Sigmoid colon (tissue), 7 donors: ENCODE measurements at places on chromosomes 2 and 18. TPM values are rescaled to one million over a fixed set of nuclear protein-coding genes. Genes with fewer than 3 reads are reported as not detected.

DNA sequence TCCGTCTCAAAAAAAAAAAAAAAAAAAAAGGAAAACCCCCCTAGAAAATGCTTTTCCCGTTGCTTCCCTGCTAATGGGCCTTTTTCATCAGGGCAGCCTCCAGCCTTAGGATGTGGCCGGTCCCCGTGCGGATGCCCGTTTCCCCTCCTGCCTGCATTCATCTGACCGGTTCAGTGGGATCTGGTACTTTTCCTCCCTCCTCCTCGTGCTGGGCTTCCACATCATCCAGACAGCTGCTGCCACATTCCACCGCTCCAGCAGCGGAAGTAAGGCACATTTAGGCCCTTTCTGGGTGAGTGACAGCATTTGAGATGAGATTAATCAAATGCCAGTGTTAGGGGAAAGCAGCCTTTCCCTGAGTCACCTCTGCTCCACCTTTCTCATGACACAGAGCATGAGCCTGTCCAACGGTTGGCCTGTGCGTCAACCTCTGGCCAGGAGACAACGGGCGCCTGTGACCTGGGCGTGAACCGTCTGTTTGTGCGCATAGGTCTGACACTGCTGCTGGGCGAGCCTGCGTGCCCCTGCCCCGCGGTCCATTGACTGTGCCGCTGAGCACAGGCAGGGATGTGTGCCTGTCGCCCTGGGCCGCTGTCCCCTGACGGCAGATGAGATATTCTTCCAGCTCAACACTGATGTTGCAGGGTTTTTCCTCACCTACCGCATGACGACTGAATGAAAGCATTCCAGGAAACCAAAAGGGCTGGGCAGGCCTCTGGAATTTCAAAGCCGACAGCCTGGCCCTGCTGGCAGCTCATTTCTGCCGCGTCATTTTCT lies 174.0 kb downstream of the TGIF1 start:
- H3K4me1 ChIP-seq, result peaks cover 40% of the 10 kb centered on the region
- DNase-seq, result peak; percentile 86
- no peaks in the 10 kb centered on the region for H3K27me3 ChIP-seq
- H3K4me3 ChIP-seq, result no peak overlapping the region
- no peaks in the 10 kb centered on the region for H3K36me3 ChIP-seq

Gene PRSS56
- not detected for total RNA-seq

DNA sequence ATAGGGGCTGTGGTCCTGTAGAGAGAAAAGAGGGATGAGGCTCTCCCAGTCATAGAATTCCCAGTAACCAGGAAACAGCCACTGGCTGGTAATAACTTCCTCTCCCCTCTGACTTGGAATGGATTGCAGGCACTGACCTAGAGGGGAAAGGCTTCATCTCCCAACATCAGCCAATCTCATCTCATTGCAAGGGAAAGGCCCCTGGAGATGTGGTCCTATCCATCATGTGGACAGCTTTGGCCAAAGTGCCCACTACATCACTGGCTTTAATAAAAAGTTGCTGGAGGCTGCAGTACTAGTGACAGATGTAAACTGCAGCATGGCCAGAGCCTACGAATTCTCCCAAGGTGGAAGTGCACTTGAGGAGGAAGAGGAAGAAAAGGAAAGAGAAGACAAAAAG lies 820.5 kb upstream of the CELF4 start:
- DNase-seq, result no peak
- H3K27ac ChIP-seq, result no peak overlapping the region
- H3K4me3 ChIP-seq, result no peak overlapping the region
- H3K4me1 ChIP-seq, result no peaks in the 10 kb centered on the region

Gene SCYGR4
- not detected for total RNA-seq
